ENCODE measurements at places on chromosomes 1 and 21. TPM values are rescaled to one million over a fixed set of nuclear protein-coding genes. Genes with fewer than 3 reads are reported as not detected.

GRCh38 chr1:91660708-91661107 lies 160.1 kb downstream of the CDC7 start:
- DNase-seq = no peak

GRCh38 chr1:194342484-194343262 lies 1156.3 kb upstream of the B3GALT2 start:
- DNase-seq = no peak

GRCh38 chr1:246320286-246320685 lies 186.8 kb downstream of the SMYD3 start:
- no peak for DNase-seq

DNA sequence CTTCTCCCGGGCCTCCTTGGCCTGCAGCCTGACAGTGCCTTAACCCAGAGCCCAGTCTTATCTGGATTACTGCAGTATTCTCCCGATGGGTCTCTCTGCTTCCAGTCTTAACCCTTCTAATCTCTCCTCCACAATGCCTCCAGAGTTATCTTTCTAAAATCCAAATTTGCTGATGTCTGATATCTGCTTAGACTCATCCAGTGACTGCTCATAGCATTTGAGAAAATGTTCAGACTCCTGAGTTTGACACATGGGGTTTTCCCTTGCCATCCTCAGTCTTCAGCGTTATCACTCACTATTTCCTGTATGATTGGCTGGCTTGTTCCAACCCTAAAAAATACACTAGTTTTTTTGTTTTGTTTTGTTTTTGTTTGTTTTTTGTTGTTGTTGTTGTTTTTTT lies 102.0 kb downstream of the FMN2 start:
- DNase-seq = no peak

DNA sequence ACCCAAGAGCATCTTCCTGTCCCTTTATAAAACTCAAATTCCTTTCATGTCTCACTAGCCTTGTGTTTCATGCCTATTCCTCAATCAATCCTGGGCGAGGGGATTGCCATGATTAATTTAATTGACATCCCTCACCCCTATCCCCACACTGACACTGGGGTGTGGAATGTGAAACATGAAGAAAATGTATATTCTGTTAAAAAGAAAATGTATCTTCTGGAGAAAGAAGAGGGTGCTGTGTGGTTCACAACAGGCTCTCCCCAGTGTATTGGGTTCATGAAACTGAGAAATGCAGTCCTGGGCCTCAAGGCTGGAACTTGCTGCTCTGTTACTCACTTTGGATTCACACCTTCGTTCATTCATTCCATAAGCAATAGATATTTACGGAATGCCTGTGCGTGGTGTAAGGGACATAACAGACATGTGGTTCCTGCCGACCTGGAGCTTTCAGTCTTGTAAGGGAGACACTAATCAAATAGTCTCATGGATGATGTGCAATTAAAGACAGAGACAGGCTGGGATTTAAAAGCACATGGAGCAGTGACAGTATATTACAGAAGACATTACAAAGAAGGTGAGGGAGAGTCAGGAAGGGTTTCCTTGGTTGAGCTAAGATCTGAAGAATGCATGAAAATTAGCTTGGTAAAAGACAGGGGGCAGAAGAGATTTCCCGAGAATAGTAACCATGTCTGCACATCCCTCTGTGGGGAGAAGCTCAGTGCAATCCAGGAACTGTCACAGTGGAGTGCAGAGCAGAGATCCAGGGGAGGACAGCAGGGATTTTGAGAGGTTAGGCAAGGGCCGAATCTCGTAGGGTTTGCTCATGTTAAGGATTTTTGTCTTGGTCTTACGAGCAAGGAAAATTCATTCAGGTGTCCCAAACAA lies 32.1 kb downstream of the SERTAD4 start:
- no peak for DNase-seq

DNA sequence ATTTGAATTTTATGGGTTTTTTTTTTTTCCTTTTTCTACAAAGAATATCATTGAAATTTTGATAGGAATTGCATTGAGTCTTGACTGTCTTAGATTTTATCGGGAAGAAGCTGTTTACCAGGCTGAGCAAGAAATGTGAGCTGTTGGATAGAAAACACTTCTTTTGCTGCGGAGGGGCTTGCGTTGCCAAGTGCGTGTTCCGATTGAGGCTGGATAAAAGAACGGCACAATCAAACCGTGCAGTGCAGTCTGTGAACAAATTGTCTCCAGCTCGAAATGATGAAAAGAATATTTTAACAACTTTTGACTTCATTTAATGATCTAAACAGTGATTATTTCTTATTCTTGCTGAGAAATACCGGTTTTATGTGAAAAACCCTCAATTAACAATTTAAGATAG lies 149.4 kb downstream of the RYR2 start:
- no peak for DNase-seq

DNA sequence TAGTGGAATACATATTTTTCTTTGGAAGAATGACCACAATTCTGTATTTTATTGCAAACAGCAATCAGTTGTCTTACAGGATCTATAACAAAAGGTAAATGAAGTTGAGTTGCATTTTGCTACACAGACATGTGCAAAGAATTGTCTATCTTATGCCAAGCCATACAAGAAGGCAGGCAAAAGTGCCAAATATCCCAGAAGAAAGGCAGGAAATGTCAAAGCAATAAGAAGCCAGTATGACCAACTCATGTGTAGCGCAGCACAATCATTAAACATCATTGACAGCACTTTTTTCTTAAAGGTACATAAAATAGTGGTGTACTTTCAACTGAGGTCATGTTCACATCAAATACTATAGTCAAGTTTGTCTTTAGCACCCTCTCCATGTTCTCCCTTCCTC lies 42.7 kb downstream of the NIBAN1 start:
- DNase-seq = no peak

GRCh38 chr1:16012590-16013219 lies 5.1 kb downstream of the HSPB7 start:
- peak; percentile 75 for DNase-seq

- DNase-seq = peak; percentile 67
Observed at GRCh38 chr1:231683439-231684165, 57.0 kb downstream of the DISC1 start.

DNA sequence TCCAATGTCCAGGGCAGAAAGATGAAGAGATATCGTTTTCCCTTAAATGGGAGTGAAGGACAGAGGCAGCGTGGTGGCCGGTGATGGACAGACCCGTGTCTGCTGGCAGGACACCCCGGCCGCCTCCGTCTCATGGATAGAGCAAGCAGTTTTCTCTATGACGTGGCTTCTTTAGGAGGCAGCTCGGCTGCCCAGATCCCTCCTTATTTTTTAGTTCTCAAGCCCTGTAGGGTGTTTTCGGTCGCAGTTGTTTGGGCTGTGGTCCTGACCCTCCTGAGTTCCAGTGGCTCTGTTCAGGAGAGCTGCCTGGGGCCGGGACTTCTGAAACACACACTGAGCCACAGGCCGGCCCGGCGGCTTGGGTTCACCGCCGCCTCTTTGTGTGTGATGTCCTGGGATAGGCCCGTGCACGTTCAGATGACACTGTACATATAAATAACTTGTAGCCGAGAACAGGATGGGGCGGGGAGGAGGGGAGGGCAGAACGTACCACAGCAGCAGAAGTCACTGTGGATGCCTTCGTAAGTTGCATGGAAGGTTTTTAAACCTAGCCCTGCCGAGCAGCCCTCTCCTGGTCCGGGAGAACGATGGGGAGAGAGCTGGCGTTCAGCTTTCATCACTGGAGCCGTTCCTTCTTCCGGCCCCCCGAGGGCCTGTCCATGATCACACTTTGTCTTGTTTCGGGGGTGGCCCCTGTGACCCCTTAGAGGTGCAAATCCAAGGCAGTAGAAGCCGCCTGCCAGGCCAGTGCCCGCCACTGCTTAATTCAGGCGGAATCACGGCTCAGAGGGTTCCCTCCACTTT lies 65.2 kb downstream of the SIK1 start:
- peak; percentile 62 for DNase-seq

DNA sequence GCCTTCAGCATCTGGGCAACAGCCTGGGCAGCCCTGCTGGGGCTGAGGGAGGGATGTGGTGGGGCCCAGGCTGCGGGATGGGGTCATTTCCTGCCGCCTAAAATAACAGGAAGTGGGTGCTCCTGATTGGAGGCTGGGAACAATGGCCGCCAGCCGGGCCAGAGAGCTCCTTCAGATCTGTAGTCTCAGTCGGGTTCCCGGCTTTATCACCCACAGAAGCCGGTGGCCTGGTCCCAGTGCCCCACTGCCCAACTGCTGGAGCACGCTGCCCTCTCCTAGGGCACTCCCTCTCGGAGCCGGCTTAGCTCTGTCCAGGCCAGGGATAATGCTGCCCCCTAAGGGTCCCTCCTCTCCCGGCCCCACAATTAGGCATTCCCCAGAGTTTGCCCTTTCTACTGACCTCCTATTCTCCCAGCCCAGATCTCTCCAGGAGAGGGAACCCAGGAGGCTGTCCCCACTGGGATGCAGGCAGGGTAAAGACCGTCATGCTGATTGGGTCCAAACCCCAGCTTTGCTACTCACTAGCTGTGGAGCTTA lies 5.1 kb downstream of the MAP7D1 start:
- peak; percentile 86 for DNase-seq

DNA sequence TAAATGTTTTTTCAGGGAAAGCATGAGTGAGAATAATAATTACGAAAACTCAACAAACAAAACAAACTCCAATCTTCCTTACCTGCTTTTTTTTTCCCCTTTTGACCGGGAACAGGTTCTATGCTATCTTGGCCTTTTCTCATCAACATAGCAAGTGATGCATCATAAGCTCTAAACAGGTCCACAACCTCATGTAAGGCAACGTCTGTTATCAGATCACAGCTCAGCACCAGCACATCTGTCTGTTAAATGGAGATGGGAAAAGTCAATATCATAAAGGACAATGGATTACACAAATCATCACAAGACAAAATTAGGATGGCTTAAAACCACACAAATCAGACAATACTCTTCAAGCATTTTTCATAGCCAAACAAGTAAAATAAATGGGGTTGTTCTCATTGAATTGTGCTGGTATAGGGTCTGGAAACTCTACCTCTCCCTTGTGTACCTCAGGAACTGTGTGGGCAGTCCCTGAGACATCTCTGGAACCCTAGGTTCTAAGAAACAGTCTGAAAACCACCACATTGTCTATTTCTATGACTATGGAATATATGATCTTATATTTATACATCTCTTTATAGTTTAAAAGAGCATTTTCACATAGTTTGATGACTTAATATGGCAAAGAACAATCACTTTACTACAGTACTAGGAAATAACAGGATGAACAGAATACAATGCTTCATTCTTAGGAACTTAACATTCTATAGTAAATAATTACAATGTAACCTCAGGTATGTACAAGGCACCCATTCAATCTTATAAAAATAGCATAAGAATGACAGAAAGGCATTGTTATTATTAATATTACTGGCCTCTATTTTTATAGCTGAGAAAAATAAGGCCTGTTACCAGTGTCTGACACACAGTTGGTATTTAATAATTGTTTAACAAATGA lies 44.7 kb downstream of the EIF2B3 start:
- no peak for DNase-seq

DNA sequence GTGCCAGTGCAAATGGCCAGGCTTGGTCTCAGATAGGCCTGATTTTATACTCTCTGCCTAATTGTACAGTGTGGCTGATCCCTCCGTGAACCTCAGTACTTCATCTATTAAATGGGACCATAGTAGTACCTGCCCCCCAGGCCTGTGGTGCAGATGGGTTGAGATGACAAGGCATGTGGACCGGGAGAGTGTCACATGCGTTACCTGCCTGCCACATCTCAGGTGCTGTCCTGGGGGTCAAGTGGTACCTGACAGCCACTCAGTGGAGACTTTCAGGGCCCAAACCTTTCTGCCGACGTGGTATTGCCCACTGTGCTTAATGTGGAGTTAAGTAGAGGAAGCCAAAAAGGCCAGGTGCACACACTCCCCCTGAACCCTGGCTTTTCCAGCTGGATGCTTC lies 197.3 kb downstream of the FOXD2 start:
- DNase-seq = no peak

GRCh38 chr1:79150576-79150975 lies 144.0 kb upstream of the ADGRL4 start:
- no peak for DNase-seq

DNA sequence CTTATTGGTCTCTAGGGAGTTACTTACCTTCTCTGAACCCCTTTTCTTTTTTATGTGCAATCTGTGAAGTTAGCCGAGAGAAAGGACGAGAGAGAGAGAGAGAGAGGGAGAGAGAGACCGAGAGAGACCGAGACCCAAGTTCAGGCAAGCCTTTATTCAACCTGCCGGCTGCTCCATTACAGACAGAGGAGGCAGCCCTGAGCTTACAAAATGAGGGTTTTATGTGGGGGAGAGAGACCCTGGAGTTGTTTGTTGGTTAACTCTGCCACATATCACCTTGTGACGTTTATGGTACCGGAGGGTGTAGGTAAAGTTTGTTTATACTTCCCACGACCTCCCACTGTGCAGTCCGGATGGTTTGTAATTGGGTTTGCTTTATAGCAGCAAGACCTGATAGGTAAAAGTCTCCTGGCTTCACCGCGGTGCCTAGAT lies 1.5 kb upstream of the MCOLN3 start:
- DNase-seq = no peak

CACNA1S gene
- 0.06 TPM for total RNA-seq

DNA sequence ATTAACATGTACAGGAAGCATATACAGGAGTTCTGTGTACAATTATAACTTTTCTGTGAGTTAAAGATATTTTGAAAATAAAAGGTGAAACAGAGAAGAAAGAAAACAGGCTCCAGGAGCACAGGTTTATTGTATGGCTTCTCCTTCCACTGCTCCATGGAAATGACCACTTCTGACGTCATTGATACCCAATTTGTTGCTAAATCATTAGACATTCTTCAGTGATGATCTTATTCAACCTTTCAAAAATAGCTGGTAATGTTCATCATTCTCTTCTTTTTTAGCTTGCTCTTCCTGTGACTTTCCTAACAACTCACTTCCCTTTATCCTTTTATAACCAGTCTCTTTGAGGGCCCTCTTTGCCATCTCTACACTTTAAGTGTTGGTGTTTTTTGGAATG lies 77.8 kb downstream of the KCNK2 start:
- DNase-seq = no peak

SLFNL1 gene
- total RNA-seq = 0.53 TPM

DNA sequence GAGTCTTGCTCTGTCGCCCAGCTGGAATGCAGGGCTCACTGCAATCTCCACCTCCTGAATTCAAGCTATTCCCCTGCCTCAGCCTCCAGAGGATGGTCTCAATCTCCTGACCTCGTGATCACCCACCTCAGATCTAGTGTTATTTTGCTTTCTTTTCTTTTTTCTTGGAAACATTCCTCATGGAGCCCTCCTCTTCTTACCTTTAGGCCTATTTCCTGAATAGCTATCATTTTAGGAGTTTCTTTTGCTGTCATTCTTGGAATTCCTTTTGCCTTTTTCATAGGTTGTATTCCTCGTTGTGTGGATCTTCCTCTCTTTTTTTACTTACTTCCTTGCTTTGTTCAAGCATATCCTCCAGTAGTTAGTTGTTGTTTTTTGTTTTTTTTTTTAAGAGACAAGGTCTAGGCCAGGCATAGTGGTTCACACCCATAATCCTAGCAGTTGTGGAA lies 173.8 kb downstream of the RASAL2 start:
- no peak for DNase-seq

Measured in right cardiac atrium (tissue), 5 donors.